Spinal cord (tissue), 10 donors: ENCODE measurements at places on chromosomes 12 and 14. TPM values are rescaled to one million over a fixed set of nuclear protein-coding genes. Genes with fewer than 3 reads are reported as not detected.

The KLHL42 gene
- total RNA-seq: 81.4 TPM

The RNASE1 gene
- 223 TPM for total RNA-seq

The STAC3 gene
- 2.1 TPM for total RNA-seq

The SOAT2 gene
- total RNA-seq: not detected

DNA sequence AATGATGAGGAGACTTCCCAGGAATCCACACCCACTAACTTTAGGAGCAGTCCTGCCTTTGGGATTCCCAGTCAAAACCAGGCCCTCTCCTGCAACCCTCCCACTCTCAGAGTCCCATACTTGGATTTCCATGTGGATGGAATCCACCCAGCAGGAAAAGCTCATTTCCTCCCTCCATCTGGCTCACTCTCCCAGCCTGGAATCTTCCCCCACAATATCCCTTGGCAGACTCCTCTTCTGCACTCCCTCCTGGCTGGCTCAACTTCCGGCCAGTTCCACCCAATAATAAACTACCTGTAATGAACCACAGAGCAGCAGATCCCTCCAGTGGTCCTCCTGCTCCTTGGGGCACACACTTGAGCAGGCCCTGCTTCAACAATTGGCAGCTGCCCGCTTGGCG lies 102.8 kb upstream of the EGLN3 start:
- no peak for DNase-seq

DNA sequence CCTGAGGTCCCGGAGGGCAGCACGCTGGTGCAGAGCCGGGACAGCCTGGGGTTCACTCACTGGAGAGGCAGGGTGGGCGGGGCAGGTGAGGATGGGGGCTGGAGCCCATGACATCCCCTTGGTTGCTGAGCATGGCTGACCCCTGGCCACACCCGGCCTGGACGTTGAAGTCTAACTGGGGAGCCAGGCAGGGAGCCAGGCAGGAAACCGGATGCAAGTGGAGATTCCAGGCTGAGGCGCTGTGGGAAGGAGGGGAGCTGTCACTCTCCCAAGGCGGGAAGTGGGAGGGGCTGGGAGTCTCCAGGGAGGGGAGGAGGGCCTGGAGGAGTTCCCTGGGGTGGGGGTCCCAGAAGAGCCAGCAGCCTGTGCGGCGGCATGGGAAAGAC lies 7.7 kb upstream of the INF2 start:
- DNase-seq: no peak

DNA sequence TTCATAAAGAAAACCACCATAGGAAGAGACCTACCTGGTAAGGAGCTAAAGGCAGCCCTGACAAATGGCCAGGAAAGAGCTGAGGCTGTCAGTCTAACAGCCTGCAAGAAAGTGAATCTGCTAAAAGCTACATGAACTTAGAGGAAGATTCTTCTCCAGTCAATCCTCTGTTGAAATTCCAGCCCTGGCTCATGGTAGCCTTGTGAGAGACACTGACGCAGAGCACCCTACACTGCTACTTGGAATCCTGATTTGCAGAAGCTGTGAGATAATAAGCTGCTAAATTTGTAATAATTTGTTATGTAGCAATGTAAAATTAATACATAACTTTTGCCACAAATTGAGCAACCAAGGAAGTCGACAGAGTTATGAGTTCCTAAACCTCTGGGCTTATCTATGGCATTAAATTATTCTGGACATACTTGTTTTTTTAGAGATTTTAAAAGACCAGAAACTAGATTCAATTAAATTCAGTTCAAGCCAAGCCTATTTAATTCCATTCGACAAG lies 257.0 kb downstream of the ETNK1 start:
- DNase-seq: no peak

- no peak for DNase-seq
These were observed 102.2 kb downstream of the RASSF9 start for GRCh38 chr12:85733984-85734383.
